ENCODE measurements at places on chromosomes 7 and 10. TPM values are rescaled to one million over a fixed set of nuclear protein-coding genes. Genes with fewer than 3 reads are reported as not detected.

- no peak for DNase-seq
Measured at GRCh38 chr7:111025006-111025405, 65.9 kb upstream of the LRRN3 start.

GRCh38 chr7:94183289-94183749, 179.2 kb upstream of the BET1 start:
- DNase-seq: no peak

DNA sequence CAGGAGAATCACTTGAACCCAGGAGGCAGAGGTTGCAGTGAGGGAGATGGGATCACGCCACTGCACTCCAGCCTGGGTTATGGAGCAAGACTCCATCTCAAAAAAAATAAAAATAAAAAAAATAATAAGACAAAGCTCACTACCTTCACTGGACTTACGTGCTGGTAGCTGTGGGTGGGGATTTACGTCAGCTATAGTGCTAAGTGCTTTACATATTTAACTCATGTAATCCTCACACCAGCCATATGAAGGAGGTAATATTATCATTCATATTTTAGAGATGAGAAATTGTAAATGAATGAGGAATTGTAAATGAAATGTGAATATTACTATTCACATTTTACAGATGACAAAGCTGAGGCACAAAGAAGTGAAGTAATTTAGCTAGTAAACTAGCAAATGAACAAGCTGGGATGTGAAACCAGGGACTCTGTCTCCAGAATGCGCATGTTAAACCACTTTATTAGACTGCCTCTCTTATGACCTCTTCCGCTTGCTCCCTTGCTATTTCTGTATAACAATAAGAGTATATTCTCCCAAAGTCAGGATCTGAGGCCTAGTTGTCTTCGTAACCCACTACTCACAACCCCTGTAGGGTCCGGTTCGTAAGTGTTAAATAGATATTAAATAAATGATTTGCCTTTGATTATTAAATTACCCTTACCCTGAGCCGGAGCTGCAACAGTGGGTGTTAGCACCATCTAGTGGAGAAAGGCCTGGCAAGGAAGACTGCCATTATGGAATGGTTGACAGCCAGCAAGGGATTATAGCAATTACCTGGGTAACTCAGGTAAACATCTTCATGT, 70.2 kb downstream of the HTR7 start:
- no peak for DNase-seq

DNA sequence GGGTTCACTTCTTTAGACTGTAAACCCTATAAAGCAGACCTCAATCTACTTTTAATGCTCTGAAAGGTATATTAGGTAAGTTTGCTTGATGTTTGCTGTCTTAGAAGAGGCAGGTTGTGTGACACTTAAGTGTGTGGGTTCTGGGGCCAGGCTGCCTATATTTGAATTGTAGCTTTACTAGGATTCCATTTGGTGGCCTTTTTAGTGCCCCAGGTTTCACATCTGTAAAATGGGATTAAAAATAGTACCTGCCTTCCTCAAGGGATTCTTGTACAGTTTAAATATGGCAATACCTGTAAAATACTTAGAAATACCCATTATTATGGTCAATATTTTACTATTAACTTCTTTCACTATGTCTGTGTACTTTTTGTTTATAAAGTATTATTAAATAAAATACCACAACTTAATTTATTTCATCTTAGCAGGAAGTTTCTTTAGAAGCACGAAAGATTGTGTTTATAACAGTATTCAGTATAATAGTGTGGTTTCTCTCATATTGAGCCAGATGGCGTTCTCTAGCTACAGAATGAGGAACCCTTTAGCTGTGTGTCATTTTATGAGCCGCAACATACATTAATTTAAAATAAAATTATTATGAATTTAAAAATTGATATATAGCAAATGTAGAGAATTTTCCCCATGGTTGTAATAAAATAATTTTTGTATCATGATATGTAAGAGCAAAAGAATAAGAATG, 94.2 kb downstream of the CDK14 start:
- no peak for DNase-seq

DNA sequence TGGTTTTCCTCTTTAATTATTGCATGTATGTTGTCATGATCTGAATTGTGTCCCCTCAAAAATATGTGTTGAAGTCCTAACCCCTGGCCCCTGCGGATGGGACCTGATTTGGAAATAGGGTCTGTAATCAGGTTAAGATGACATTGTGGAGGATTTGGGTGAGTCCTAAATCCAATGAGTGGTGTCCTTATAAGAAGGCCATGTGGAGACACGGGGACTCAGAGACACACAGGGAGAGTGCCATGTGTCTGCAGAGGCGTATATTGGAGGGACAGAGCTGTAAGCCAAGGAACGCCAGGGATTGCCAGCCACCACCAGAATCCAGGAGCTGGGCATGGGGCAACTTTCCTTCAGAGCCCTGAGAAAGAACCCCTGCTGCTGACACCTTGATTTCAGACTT, 171.9 kb downstream of the CREB5 start:
- DNase-seq: no peak

- no peak for DNase-seq
Measured at GRCh38 chr10:106971411-106971831, 193.1 kb downstream of the SORCS1 start.

- DNase-seq: no peak
Measured at GRCh38 chr7:6640246-6640721, 3.2 kb downstream of the ZNF316 start.

GRCh38 chr7:14424675-14425074, 435.2 kb upstream of the ETV1 start:
- no peak for DNase-seq

SOSTDC1 gene
- total RNA-seq: not detected

Data from omental fat pad (tissue), 4 donors.